ENCODE measurements at places on chromosomes 16 and 17.

DNA sequence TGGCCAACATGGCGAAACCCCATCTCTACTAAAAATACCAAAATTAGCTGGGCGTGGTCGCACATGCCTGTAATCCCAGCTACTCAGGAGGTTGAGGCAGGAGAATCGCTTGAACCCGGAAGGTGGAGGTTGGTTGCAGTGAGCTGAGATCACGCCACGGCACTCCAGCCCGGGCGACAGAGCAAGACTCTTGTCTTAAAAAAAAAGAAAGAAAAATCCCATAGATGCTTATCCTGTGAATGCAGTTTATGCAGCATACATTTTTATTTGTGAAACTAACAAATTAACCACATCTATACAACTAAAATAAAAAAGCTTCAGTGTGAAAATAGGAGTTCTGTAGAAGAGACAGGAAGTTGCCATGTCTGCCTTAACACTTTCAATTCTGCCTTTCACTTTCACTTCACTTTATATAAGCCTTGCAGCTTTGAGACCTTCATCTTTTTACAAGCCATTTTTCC is 7.1 kb downstream of the IGSF6 start:
- no peak for DNase-seq

GRCh38 chr16:68608330-68608729 is 36.8 kb upstream of the CDH3 start:
- no peak for DNase-seq

GRCh38 chr17:59702304-59702703 is 4.9 kb downstream of the PTRH2 start:
- DNase-seq: no peak

GRCh38 chr16:1731603-1732002 is 25.6 kb downstream of the MAPK8IP3 start:
- no peak for DNase-seq

- no peak for DNase-seq
These were observed 96.0 kb downstream of the XYLT1 start for GRCh38 chr16:17374668-17375255.

DNA sequence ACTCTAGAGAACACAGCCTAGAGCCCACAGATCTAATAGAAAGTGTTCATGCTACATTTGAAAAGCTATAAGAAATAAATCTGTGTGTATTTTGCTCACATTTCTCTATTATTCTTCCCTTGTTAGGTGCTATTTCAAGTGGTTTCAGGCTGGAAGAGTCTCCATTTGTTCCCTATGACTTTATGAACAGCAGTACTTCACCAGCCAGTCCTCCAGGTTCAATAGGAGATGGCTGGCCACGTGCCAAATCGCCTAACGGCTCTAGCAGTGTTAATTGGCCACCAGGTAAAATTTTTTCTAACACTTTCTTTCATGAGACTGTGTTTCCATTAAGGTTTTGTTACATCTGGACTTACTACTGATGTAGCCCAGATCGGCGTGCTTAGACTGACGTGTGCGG is 30.7 kb upstream of the SLC5A11 start:
- DNase-seq: no peak

DNA sequence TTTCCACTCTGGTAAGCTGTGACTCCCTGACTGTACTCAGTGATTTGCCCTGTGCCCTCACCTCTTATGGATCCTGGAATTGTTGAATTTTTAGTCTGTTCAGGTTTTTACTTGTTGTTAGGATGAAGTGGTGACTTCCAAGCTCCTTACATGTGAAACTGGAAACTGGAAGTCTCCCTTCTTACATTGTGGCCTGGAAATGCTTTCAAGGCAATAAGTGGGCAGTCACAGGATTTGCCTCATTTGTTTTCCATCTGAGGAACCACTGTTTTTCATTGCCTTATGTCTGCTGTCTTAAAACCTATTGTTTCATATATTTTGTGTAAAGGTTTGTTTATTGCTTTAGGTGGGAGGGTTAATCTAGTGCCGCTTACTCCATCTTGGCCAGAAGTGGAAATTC is 155.8 kb downstream of the CYB561 start:
- no peak for DNase-seq

- DNase-seq: no peak
These were observed 1.8 kb upstream of the VPS4A start for GRCh38 chr16:69309316-69309715.

DNA sequence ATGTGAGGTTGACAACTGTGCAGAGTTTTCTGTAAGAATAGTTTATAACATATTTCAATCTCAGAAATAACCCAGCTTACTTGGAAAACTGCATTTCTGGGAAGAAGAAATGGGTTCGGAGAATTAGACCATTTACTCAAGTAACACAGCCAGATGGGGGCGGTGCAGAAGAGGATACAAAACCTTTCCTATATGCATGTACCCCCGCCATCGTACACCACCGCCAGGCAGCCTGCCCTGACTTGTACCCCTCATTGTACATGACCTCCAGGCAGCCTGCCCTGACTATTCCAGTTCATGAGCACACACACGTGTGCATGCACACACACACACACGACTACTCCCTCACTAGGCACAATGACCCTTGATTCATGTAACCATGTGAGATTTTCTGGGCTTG is 154.0 kb downstream of the C16orf78 start:
- peak; percentile 5 for DNase-seq

- DNase-seq: peak; percentile 44
These were observed 168.2 kb upstream of the TNRC6C start for GRCh38 chr17:77790143-77790829.

- no peak for DNase-seq
These were observed 202.2 kb downstream of the CDH8 start for GRCh38 chr16:61834082-61834481.
